ENCODE measurements at places on chromosomes 12 and 14.

DNA sequence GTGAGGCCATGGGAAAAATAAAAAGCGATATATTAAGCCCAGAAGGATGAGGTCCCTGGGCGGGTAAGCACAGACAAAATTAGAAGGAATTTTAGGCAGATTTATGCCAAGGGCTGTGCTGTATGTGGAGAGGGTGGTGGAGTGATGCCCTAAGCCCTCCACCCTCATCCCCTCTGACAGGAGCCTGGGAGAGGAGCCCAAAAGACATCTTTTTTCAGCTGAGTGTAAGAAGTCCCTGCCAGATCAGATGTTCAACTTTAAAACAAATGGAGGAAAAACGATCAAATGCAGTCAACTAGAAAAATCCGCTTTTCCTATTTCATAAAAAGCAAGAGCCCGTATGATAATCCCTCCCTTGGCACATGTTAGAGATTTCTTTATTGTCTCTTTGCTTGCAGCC is 47.7 kb upstream of the NRXN3 start:
- no peak for DNase-seq

DNA sequence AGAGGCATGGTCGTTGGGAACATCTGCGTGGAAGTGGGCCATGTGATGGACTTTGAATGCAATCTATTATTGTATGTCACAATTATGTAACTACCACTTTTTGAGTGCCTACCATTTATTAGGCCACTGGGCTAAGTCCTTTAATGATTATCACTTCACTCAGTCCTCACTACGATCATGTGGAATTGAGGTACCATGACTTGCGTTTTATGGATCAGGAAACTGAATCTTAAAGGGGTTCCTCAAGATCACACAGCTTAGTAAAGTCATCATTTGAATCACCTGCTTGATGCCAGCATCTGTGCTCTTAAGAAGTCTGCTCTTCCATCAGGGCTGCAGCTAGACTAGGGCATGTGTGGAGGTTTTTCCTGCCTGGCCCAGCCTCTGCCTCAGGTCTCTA is 136.7 kb downstream of the DAD1 start:
- DNase-seq = no peak

DNA sequence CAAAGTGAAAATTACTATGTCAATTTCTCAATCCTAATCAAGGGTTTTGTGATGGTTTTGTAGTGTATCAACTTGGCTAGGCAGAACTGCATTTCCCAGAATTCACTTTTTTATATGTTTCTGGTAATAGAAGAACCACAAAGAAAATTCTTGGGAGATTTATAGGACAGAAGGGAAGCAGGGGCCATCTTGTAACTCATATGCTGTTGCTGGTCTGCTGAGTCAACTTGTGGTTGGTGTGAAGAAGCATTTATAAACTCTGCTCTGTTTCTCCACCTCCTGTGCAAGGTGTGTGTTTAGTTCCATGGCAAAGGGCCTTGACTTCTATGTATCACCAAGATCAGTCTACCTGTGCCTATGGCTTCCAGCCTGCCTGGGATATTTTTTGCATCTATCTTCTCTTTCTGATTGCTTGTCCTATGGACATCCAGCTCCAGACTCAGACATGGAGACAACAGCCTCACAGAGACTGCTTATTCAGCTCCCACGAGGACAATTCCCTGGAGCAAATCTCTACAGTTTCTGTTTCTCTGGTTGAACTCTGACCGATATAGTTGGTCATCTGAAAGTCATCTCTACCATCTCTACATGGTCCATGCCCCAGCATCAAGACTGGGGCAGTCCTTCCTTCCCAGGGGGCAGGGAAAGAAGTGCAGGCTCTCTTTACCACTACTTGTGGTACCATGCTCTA is 364.3 kb upstream of the DDHD1 start:
- DNase-seq = no peak

GRCh38 chr14:99127651-99128167 is 144.3 kb downstream of the BCL11B start:
- DNase-seq = no peak

DNA sequence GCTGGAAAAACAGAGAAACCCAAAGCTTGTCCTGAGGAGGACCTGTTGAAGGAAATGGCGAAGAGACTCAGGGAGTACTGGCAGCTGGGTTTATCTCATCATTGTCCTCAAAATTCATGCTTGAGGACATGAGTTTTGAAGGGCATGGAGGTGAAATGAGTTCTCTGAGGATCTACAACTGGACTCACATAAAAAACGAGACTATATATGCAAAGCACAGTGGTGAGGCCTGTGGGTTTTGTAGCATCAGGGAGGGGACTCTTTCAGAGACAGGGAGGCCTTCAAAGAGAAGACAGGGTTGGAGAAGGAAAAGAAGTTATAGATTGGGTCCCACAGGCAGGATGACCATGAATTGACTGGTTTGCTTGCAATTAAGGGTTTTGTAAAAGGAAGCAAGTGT is 71.3 kb upstream of the SCN8A start:
- no peak for DNase-seq

DNA sequence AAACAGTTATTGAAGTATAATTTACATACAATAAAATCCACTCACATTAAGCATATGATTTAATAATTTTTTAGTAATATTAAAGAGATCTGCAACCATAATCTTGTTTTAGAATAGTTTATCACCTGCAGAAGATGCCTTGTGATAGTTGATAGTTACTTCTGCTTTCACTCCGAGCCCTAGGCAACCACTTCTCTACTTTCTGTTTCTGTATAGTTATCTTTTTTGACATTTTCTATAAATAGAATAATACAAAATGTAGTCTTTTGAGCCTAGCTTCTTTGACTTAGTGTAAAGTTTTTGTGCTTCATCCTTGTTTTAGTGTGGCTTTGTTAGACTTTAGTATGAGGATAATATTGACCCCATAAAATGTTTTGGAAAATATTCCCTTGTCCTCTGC is 111.0 kb downstream of the MNAT1 start:
- DNase-seq = no peak

- no peak for DNase-seq
These were observed 555 bp upstream of the RTN1 start for GRCh38 chr14:59871166-59871495.

- DNase-seq = no peak
These were observed 10.3 kb downstream of the WASHC3 start for GRCh38 chr12:102051431-102051965.

DNA sequence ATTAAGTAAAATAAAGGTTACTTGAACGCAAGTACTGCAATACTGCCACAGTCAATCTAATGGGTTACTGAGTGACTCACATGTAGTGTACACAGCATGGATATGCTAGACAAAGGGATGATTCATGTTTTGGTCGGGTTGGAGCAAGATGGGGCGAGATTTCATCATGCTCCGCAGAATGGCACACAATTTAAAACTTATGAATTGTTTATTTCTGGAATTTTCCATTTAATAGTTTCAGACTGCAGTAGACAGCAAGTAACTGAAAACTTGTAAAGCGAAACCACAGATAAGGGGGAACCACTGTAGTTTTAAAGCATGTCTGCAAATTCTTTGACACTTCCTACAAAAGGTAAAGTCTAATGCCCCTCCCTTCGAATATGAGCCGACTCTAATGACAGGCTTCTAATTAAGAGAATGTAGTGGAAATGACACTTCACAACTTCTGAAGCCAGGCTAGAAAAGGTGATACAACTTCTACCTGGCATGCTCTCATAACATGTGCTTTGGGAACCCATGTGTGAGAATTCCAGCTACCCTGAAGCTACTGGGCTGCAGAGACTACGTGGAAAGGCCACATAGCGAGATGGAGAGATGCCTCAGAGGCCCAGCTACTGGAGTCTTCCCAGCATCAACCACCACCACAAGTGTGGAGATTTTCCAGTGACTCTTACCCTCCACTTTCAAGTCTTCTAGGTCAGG is 13.9 kb upstream of the TCP11L2 start:
- DNase-seq = no peak

- no peak for DNase-seq
These were observed 22.4 kb upstream of the GPR33 start for GRCh38 chr14:31510222-31510621.

Data from substantia nigra (tissue), 51 donors.